ENCODE measurements at places on chromosomes 5 and 9.

GRCh38 chr5:111498346-111498745 lies 14.0 kb downstream of the STARD4 start:
- DNase-seq, result no peak

DNA sequence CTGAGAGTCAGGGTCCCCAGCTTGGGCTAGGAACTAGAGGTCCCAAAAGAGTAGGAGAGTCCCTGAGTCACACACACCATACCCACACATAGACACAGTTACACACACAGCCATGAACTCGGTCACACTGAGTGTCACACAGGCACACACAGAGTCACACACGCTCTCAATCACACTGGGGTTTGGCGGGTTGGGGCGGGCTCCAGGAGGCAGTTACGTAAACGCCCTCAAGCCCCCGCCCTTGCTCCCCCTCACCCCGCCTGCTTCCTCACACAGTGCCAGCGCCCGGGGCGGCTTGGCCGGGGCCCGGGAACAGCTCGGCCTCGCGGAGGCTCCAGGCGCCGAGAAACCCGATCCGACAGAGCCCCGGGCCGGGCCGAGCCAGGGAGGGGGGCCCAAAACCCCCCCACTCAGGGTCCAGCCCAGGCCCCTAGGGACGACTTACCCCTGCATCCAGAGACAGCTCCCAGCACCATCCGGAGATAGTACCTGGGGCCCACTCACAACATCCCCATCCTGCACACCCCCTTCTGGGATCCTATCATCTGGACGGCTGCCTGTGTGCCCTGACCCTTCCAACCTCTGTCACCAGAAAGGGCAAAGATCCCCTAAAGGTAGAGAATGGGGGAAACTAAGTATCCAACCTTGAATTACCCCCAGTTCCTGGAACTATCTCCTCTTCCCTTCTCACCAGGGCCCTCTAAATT lies 3.5 kb upstream of the CNTFR start:
- DNase-seq, result peak; percentile 81

DNA sequence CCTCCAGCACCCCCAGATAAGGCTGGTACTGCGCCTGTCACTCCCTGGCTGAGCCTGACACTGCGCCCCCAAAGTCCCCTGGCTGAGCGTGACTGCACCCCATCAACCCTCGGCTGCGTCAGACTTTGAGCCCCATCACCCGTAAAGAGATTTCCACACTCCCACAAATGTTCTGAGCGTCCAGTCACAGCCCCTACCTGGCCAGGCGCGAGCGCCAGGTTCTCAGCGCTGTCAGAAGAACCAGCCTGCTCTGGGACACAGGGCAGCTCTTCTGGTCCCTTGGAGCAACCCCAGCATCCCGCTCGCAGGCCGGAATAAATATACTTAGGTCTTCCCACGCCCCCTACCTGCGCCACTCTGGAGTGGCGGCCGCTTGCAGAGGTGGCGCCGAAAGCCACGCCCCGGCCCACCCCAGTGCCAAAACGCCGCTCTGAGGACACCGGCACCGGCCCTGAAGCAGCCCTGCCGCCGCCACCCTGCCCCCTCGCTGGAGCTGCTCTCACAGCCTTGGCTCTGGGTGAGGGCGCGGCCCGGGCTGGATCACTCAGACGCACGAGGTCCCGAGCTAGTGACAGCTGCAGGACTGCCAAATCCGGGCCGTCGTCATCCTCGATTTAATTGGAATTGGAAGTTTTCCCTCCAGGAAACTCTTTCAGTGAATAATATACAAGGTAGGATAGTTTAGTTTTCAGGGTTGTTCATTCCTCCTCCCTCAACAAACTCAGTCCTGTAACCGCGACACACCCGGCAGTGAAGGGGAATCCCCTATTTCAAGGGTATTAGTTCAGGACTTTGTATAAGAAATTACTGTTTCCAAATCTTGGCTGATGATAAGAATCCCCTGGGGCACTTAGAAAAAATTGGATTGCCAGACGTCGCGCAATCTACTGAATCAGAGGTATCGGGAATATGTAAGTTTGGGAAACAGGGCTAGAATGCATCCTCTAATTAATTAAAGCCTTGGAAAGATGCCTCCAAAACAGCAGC lies 1.2 kb upstream of the CEMIP2 start:
- DNase-seq, result peak; percentile 85

DNA sequence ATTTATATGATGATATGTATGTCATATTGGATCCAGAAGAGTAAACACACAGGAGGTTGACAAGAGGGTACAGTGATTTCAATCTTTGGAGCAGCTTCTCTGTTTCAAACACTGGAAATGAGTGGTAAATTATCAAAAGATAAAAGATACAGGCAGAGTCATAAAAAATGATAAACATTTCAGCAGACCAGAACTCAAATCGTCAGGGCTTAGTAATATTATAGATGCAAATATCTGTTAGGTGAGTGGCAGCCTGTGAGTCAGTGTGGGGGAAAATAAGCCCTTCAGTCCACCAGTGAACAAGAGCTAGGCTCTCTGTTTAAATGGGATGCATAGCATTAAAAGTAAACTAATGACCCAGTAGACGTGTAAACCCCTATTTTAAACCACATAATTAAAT lies 1378.1 kb downstream of the EFNA5 start:
- no peak for DNase-seq

DNA sequence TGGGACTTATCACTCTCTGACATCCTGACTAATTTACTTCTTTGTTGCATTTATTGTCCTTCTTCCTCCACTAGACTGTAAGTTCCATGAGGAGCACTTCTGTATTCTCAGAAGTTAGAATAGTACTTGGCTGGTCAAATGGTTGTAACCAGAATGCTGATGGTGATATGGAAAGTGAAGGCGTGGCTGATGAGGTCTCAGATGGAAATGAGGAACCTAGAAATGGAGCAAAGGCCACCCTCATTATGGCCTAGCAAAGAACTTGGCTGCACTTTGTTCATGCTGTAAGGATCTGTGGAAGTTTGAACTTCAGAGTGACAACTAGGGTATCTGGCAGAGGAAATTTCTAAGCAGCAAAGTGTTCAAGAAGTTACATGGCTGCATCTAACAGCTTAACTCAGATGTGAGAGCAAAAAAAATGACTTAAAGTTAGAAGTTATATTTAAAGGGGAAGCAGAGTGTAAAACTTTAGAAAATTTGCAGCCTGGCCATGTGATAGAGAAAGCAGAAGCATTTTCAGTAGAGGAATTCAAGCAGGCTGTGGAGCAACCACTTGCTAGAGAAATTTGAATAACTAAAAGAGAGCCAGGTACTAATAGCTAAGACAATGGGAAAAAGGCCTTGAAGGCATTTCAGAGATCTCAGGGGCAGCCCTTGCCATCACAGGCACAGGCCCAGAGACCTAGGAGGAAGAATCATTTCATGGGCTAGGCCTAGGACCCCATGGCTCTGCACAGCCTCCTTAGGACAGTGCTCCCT lies 14.9 kb upstream of the SLC22A5 start:
- no peak for DNase-seq

DNA sequence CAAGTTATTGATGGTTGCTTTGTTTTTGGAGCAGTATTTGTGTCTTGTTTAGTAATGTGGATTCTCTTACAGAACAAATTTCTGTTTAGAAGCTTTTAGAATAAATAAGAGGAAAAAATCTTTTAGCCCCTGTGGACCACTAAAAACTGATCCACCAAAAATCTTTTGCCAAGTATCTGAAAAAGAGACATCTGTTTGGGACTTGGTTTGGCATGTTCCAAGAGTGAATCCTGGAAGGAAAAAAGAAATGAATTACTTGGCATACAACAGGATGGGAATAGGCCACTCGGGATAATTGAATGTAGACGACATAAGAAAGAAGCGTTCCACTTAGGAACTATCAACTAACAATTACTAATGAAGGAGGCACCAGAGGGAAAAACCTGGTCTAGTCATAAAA lies 1350.1 kb upstream of the C9orf72 start:
- no peak for DNase-seq

DNA sequence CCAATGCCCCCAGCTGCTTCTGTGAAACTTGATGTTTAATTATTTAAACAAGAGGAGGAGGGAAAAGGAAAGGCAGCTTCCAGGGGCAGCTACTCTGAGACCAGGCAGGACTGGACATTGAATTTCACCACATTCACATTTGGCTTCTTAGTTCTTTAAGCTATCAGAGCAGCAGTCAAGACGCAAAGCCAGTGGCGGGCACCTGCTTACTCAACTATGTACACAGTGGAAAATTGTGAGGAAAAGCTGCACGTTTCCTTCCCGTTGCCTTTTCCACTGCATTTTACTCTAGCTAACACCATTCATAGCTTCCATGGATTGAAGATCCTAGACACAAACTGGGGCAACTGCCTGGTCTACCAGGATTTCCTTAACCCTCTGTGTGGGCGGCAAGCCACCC lies 200.3 kb downstream of the ERCC6L2 start:
- no peak for DNase-seq

- DNase-seq, result no peak
Observed at GRCh38 chr5:132629230-132629944, 28.6 kb upstream of the IL13 start.

GRCh38 chr9:119802621-119803020 lies 433.4 kb upstream of the BRINP1 start:
- peak; percentile 47 for DNase-seq

- DNase-seq, result peak; percentile 74
Observed at GRCh38 chr9:95131023-95131943, 186.2 kb downstream of the FANCC start.

DNA sequence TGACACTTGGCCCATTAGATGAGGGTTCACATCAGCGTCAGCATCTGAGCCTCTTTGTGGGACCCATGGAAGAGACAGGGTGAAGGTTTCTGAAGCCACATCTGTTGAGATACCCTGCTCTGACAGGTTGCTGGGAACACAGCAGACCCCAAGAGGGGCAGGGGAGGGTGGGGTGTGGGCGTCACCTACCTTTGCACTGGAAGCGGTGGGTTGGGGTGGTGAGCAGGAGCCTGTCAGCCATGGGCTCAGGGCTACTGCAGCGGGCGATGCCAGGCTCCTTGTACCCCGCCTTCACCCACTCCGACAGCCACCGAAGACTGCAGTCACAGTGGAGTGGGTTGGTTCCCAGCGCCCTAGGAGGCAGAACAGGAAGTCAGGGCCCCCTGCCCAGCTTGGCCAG lies 131.5 kb upstream of the PANK3 start:
- peak; percentile 11 for DNase-seq

DNA sequence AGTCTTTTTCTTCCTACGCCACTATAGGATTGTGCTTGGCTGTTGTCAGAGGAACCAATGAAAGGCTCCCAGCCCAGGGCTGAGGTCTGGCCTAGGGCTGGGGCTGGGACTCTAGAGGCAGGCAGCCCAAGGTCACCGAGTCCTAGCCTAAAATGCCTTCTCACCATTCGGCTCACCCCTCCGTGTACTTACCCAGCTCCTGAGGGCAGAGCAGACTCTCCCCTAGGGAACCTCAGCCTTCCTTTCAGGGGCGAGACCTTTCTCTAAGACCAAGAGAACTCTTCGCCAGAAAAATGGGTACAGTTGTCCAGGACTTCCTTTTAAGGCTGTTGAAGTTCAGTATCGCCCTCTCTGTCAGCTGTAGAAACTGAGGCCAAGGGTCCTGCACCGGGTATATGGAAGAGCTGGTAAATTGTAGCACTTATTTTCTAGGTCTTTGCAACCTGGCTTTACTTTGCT lies 1.7 kb upstream of the SPRY4 start:
- no peak for DNase-seq

- no peak for DNase-seq
Observed at GRCh38 chr5:5387192-5387591, 35.3 kb upstream of the ICE1 start.

DNA sequence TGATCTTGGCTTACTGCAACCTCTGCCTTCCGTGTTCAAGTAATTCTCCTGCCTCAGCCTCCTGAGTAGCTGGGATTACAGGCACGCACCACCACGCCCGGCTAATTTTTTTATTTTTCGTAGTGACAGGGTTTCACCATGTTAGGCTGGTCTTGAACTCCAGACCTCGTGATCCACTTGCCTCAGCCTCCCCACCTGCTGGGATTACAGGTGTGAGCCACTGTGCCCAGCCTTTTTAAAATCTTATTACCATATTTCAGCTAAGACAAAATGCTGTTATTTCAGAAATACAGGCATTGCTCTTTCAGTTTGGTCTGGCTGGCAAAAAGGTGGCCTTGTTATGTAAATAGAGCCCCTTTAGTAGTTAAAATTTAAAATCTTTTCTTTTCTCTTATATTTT lies 46.9 kb upstream of the GLDC start:
- DNase-seq, result no peak

- no peak for DNase-seq
Observed at GRCh38 chr5:90408571-90409317, 812 bp downstream of the CETN3 start.

DNA sequence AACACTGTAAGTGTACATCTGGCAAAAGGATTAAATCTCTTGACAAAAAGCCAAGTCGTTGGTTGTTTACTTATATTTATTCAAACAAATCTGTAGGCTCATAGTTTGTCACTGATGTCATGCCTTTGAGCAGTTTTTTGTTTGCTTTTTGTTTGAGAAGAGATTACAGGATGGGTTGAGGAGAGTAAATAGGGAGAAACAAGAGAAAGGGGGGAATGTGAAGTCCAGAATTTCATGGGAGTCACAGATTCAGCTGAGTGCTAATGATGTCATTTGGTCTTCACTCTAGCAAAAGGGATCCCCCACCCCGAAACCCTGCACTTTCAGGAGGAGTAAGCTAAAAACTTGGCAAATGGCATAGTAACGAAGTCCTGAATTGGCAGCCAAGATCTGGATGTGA lies 337.4 kb downstream of the GLIS3 start:
- no peak for DNase-seq

DNA sequence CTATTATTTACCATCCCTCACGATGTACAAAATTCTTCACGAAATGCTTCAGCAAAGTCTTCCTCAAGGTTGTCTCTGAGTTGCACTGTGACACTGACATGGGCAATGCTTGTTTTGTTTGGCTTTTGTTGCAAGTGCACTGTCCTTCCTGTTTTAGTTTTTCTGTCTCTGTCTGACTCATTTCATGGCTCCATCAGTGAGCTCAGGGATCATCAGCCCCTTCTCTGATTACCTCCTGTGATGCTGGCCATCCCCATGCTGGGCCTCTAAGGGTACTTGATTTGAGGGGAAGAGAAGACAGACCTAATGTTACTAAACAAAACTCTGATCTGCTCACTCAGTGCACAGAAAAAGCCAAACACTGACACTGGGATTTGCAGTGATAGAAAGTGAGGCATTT lies 37.6 kb upstream of the STX17 start:
- DNase-seq, result no peak

DNA sequence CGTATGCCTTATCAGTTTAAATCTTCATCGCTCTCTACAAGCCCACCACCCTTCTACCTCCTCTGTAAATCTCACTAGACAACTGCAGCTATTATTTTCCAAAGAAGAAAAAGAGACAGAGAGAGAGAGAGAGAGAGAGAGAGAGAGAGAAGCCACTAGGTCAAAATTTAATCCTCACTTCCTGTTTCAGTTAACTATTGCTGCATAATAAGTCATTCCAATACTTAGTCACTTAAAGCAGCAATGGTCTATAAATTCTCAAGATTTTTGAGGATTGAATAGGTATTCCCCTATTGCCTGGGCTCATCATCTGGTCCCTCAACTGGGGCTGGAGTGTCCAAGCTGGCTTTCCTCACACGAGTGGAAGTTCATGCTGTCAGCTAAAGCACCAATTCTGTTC lies 68.8 kb downstream of the ITGA1 start:
- no peak for DNase-seq
